ENCODE measurements at places on chromosomes 6 and 20.
A peak's percentile ranks its signal among the peaks of the same experiment; 100 is the strongest.

GRCh38 chr6:18206591-18206990, 51.4 kb downstream of the KDM1B start:
- no peak for DNase-seq

GRCh38 chr20:60021104-60021503, 62.9 kb downstream of the CDH26 start:
- no peak for DNase-seq

GRCh38 chr20:37205130-37205529, 25.8 kb upstream of the MROH8 start:
- no peak for DNase-seq

DNA sequence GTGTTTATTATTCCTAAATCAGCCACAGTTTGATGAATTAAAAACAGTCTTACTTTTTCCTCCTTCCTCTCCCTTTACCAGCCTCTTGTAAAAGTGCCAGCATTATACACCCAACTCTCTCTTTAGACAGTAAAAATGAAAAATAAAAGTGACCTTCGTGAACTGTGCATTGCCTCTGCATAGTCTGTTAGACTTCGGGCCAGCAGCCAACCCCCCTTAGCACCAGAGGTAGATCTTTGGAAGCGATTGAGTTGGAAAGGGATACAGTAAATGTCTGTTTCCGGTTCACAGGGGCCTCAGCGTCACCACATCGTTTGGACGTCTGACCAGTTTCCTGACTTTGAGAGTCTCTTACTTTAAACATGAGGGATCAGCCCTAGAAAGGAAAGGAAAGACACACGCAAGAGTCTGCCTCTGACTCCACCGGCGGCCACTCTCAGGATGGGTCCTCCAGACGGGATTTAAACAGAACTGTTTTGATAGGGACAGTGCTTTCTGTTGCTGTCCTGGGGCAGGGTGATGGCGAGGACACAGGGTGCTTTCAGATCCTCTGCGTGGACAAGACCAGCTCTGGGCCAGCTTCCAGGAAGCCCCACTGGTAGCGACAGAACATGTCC, 206.6 kb upstream of the PREP start:
- no peak for DNase-seq

DNA sequence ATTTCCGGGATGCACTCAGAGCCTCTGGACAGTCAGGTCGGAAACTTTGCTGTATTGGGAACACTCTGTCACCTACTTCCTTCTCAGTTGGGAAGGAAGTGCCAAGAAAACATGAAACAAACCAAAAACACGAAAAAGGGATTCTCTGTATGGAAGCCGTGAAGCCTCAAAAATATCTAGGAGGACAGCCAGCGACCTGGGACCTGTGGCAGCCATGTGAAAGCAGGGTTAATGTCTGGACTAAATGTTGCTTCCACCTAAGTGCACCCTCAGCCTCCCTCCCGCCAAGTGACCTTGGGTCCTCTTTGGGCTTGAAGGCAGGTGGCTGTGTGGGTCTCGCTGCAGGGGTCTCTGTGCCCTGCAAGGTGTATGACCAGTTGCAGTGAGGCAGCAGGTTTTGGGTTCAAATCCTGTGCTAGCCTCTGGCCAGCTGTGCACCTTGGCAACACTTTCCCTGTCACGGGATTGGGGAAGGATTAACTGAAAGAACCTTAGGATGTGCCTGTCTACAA, 851 bp downstream of the MAVS start:
- no peak for DNase-seq

DNA sequence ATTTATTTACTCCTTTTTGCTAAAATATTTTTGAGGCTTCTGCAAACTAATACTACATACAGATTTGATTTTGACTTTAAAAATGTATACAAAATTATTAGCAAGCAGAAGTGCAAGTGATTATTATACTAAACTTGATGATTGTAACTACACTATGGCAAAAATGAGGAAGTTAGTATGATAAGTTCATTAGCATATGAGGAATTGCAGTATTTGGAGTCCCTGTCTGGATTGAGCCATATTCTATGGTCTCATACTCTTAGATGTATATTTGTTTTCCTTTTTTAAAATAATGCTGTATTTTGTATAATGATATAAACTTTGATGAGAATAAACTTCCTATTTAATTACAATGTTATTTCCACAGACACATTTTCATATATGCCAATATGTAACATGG, 13.9 kb downstream of the CRISP3 start:
- no peak for DNase-seq

GRCh38 chr6:99613705-99614429, 7.2 kb downstream of the PRDM13 start:
- no peak for DNase-seq

DNA sequence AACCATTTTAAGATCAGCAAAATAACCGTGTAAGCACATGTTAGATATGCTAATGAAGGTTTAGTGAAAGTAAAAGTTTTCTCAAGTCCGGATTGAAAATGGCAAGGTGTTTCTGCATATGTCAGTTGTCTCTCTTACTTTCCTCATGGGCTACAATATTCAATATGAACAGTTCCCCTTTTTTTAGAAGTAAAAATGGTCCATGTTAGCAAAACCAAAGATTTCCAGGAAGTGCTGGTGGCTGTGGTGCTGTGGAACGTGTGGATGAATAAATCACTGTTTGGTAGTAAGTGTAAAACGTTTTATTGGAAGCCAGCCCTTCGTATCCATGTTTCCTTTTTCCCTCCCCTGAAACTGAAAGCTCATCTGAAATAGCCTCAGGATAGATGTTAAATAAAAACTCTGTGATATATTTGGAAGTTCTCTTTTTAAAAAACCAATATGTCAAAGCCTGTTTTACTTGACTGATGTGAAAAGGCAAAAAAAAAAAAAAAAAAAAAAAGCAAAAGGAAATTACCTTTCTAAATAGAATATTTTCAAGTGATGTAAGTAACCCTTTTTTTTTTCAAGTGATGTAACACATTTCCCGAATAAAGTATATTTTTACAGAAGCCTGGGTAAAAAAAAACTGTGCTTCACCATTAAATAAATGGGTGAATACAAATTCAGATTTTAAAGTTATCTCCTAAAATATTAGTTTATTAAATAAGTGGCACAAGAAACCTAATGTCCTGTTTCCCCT, 41.9 kb downstream of the PLEKHG1 start:
- DNase-seq = no peak

DNA sequence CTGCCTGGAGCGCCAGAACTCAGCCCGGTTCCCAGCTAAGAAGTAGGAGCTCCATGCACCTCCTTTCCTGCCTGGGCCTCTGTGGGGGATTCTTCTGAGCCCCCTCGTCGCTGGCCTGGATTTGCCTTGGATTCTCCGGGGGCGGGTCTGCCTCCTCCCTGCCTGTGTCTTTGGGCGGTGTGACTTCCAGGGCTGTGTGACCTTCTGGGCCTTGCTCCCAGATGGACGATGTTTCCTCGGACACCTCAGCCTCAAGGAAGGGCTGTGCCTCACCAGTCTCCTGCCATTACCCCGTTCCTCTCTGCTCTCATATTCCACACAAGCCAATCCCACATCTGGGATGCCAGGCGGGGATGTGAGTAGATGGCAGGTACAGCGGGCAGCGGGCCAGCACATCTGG, 76.8 kb downstream of the ERMARD start:
- no peak for DNase-seq

DNA sequence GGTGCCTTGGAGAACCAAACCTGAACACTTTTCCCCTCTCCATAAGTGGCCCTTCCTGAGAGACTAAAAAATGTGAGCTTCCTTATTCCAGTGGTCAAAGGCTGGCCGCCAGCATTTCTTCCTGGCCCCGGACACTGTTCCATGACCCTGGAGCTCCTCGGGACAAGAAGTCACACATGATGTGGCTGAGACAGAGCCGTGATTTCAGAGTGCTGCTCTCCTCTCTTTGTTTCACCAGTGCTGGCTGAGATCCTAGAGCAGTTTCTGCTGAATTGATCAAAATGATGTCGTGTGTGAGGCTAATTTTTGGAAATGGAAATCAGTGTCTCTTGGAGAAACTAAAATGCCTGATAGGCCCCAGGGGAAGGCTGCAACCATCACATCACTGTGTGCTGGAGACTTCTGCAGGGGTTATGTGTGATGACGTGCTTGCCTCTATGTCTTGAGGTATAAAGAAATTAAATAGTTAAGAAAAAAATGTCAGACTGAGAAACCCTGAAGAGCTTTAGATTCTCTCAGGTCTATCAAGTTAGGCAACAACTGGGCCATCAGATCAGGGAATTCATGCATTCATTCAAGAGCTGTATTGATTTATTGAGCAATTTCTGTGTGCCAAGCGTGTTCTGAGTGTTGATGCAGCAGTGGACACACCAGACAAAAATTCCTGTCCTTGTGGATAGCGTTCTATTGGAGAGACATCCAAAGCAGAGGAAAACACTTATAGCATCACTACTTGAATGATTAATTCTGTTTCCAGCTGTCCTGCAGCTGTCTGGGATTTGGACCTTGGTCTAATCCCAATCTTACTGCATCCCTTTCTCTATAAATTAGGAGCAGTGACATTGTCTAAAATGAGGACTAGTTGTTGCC, 72.7 kb upstream of the CCN6 start:
- no peak for DNase-seq

GRCh38 chr20:58577139-58577806, 62.1 kb upstream of the APCDD1L start:
- DNase-seq = no peak

- DNase-seq = no peak
These were observed 65.6 kb upstream of the KIF13A start for GRCh38 chr6:18053078-18053477.

DNA sequence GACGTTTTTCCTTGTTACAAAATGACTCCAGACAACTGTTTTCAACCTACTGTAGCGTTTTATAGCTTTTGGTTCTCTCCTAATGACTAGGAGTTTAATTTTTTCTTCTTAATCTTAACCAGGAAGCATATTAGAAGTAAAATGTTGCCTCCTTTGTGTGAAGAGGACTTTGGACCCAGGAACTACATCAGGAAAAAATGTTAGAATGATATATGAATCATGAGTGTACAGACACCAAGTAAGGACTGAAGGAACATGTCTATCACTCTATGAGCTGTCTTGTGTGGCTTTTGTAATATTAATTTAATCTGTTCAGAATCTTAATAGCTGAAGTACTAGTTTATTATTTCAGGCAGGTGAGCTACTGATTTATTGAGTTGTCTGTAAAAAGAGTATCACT, 71.0 kb upstream of the MARCKS start:
- no peak for DNase-seq

DNA sequence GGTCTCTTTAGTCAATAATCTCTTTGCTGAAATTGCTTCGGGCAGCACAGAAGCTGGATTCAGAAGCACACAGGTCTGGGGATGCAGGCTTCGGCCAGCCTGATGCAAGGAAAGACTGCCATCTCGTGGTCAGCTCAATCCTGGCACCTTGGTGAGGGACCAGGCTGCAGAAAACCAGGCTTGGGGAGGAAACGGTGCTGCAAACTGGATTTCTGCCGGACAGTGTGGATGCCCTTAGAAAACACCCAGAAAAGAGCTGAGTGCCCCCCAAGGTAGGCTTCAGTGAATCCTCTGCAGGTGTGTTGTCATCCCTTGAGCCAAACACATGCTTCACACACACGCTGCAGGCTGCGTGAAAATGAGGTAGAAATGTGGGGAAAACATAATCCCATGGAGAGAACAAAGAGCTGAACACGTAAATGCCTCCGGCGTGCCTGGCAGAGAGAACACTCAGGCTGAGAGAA, 89.8 kb upstream of the PAX1 start:
- no peak for DNase-seq

GRCh38 chr6:161171207-161171606, 102.7 kb downstream of the AGPAT4 start:
- no peak for DNase-seq

GRCh38 chr6:89495961-89496535, 63.1 kb downstream of the ANKRD6 start:
- no peak for DNase-seq

- DNase-seq = no peak
These were observed 215.1 kb downstream of the PACRG start for GRCh38 chr6:162942866-162943265.

- DNase-seq = no peak
These were observed 12.9 kb upstream of the FOXA2 start for GRCh38 chr20:22597303-22597702.

- no peak for DNase-seq
These were observed 129.3 kb downstream of the KLHL32 start for GRCh38 chr6:97053643-97054411.

- no peak for DNase-seq
These were observed 96.3 kb downstream of the EYS start for GRCh38 chr6:65610746-65611145.

GRCh38 chr6:11011787-11012234, 32.3 kb downstream of the ELOVL2 start:
- DNase-seq = no peak

GRCh38 chr6:14819001-14819400, 426.9 kb upstream of the JARID2 start:
- no peak for DNase-seq

DNA sequence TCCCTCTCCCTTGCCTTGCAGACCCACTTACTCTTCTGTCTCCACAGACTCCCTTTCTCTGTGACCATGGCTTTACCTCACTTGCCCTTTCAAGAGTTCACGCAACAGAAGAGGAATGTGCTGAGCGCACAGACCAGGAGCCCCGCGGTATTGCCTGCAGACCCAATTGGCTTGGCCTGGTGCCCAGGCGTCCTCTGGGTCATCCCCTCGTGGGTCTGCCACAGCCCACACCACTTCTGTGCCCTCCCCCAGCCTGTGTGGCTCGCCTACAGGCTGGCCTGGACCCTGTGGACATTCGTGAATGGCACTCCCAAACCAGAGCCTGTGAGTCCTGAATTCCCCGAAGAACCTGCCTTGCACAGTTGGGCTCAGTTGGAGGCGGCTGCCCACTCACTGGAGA, 15.3 kb upstream of the NINL start:
- DNase-seq = no peak

DNA sequence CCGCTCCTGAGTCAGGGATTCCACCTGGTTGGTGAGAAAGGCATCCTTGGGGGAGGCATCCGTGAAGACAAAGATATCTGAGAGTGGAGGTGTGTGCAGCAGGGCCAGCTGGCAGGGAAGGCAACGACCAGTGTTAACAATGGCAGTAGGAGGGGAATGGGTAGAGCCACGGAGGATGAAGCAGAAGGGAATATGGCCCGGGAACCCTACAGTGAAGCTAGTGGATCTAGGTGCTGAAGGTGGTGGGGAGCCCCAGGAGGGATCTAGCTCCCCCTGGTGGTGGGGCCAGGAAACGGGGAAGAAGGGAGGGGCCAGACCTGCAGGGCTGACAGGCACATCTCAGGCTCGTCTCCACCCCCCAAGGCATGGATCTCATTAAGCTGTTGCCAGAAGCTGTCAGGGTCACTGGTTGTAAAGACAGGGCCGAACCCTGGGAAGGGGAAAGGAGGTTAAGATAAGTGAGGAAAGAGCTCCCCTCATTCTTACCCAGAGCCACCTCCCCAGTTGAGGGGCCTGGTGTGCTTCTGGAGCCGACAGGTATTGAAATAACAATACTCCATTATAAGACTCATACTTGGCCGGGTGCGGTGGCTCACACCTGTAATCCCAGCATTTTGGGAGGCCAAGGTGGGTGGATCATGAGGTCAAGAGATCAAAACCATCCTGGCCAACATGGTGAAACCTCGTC, 7.3 kb downstream of the VWA7 start:
- DNase-seq = peak; percentile 59

GRCh38 chr6:113570161-113570560, 287.0 kb upstream of the MARCKS start:
- DNase-seq = no peak

- no peak for DNase-seq
These were observed 59.5 kb upstream of the RNF144B start for GRCh38 chr6:18327626-18328025.

GRCh38 chr6:84773431-84774156, 9.2 kb upstream of the TBX18 start:
- DNase-seq = no peak
